ENCODE measurements at places on chromosomes 12 and 14. TPM values are rescaled to one million over a fixed set of nuclear protein-coding genes. Genes with fewer than 3 reads are reported as not detected.

Gene KRT8
- total RNA-seq = 1,194 TPM

GRCh38 chr12:3125674-3126073, 48.5 kb downstream of the TSPAN9 start:
- no peak for DNase-seq

DNA sequence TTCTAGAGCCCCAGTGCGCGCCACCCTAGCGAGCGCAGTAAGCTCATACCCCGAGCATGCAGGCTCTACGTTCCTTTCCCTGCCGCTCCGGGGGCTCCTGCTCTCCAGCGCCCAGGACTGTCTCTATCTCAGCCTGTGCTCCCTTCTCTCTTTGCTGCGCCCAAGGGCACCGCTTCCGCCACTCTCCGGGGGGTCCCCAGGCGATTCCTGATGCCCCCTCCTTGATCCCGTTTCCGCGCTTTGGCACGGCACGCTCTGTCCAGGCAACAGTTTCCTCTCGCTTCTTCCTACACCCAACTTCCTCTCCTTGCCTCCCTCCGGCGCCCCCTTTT, 791 bp downstream of the TMEM233 start:
- no peak for DNase-seq

- no peak for DNase-seq
Observed at GRCh38 chr12:100900808-100901207, 106.2 kb downstream of the ANO4 start.

GRCh38 chr12:100733817-100734593, 60.6 kb upstream of the ANO4 start:
- no peak for DNase-seq

Data from mesothelial cell of epicardium (in vitro differentiated cells).